CD4-positive, alpha-beta T cell treated with Interleukin-4 for 1 hour (primary cell): ENCODE measurements at places on chromosomes 1 and 21.
A peak's percentile ranks its signal among the peaks of the same experiment; 100 is the strongest.

DNA sequence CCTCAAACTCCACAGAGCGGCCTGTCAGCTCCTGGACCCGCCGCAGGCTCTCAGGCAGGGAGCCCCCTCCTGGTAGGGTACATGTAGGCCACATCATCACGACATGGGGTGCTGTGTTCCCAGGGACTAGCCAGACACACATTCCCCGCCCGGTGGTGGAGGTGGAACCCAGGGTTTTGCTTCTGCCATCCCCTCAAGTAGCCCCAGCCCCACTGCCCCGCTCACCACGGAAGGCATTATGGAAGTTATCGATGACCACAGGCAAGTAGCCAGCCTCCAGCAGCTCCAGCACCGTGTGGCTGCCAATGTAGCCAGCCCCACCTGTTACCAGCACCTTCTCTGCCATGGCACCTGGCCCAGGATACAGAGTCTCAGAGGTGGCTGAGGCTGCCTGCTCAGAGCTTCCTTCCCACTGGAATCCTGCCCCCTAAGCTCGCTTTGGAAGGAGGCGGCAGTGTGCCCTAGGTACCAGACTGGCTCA, 1.9 kb downstream of the GALE start:
- no peak for DNase-seq

DNA sequence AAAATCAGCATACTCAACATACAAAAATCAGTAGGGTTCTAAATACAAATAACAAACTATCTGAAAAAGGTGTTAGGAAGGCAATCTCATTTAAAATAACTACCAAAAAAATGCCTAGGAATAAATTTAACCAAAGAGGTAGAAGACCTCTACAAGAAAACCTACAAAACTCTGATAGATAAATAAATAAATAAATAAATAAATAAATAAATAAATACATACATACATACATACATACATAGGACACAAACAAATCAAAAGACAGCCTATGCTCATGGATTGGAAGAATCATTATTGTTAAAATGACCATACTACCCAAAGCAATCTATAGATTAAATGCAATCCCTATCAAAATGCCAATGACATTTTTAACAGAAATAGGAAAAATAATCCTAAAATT, 194.7 kb downstream of the BARHL2 start:
- no peak for DNase-seq

- DNase-seq, result no peak
Observed at GRCh38 chr1:200904772-200905171, 10.1 kb downstream of the INAVA start.

GRCh38 chr1:3978196-3978989, 78.3 kb upstream of the C1orf174 start:
- no peak for DNase-seq

GRCh38 chr1:9721606-9722377, 70.3 kb downstream of the PIK3CD start:
- DNase-seq, result peak; percentile 80

- DNase-seq, result peak; percentile 57
Observed at GRCh38 chr1:154608397-154609270, 648 bp upstream of the ADAR start.

- no peak for DNase-seq
Observed at GRCh38 chr1:77467741-77468140, 185.9 kb downstream of the AK5 start.

GRCh38 chr21:40852563-40852962, 5.6 kb upstream of the DSCAM start:
- no peak for DNase-seq

- DNase-seq, result no peak
Observed at GRCh38 chr1:86822459-86822858, 91.5 kb downstream of the SELENOF start.

DNA sequence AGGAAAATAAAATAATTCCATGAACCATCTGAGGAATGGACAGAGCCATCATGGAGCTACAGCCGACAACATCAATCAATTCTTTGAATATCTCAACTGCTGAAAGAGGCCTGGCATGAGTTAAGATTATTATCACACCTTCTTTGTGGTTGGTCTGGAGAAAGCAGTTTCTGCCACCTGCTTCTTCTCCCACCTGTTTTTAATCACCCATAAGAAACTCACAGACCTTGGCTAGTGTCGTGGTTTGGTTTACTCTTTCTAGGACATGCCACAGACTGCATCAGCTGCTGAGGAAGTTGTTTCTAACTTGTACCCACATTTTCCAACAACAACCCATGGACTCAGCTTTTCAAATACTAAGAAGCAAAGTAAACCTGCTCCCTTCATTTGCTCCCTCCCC, 65.6 kb downstream of the NTPCR start:
- DNase-seq, result no peak

- no peak for DNase-seq
Observed at GRCh38 chr21:20545454-20545853, 452.8 kb upstream of the NCAM2 start.

DNA sequence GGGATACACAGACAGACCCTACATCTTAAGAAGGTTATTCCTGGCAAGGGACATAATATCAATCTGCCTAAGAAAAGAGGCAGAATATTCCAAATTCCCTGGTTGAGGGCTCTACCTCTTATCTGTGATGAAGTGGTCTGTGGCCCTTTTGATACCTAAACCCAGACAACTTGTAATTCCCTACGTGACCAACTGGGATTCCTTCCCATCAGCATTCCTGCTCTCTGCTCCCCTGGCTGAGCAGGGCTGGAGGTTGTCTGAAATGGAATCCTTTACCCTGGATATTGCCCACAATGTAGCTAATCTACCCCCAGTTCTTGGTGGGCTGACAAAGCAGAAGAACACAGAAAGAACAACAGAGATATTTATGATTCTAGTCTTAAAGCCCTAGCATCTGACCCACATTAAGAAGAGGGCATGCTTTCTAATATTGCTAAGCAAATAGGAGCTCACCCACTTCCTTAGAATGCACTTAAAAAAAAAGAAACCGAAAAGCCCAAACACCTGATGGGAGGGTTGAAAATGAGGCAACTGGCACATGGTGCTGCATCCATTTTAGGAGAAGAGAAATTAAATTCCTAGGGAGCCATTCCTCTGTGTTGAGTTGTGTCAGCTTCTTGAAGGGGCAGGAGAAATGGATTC, 36.8 kb downstream of the GADD45A start:
- DNase-seq, result no peak

DNA sequence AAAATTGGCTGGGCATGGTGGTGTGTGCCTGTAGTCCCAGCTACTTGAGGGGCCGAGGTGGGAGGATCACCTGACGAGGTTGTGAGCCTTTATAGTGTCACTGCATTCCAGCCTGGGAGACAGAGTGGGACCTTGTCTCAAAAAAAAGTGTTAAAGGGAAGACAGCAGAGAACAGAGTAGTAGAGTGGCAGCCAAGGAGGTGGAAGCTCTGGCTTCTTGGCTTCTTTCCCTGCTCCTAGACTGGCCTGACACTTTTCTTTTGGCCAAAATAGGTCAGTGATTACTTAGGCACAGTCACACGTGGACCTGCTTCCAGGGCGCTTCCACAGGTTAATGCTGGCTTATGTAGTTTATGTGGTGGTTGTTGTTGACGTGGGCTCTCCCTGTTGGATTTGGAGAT, 3.2 kb downstream of the DIP2A start:
- no peak for DNase-seq

- no peak for DNase-seq
Observed at GRCh38 chr1:8154621-8155052, 128.5 kb upstream of the ERRFI1 start.

- no peak for DNase-seq
Observed at GRCh38 chr1:220497220-220497947, 30.6 kb upstream of the MARK1 start.

DNA sequence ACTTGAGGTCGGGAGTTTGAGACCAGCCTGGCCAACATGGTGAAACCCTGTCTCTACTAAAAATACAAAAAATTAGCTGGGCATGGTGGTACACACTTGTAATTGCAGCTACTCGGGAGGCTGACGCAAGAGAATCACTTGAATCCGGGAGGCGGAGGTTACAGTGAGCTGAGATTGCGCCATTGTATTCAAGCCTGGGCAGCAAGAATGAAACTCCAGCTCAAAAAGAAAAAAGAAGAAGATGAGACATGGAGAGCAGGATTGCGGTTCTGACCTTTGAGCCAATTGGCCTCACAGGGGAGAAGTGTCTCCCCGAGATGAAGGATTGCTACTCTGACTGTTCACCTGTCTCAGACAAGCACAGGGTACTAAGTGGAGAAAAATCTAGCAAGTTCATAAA, 6.6 kb downstream of the SCCPDH start:
- peak; percentile 16 for DNase-seq

DNA sequence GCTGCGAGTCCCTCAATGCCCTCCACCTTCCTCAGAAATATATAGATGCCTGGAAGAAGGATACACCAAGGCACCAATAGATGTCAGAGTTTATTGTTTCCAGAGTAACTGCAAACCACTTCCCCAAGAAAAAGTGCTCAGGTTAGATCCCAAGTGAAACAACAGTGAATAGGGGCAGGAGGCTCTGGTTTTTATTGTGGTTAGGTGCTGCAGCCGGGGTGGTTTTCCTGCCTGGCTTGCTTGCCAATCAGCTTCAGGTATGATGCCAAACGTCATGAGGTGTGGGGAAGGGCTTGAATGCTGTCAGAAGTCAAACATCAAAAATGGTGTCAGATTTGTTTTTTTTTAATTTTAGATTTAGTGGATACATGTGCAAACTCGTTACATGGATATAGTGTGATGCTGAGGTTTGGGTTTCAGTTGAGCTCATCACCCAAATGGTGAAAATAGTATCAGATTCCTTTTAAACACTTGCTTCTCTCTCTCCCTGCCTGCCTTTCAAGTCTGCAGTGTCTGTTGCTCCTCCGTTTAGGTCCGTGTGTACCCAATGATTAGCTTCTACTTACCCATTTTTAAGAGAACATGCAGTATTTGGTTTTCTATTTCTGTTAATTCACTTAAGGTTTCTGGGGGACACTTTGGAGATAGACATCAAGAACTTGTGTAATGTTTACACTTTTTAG, 1317.0 kb downstream of the MRPL39 start:
- peak; percentile 41 for DNase-seq

DNA sequence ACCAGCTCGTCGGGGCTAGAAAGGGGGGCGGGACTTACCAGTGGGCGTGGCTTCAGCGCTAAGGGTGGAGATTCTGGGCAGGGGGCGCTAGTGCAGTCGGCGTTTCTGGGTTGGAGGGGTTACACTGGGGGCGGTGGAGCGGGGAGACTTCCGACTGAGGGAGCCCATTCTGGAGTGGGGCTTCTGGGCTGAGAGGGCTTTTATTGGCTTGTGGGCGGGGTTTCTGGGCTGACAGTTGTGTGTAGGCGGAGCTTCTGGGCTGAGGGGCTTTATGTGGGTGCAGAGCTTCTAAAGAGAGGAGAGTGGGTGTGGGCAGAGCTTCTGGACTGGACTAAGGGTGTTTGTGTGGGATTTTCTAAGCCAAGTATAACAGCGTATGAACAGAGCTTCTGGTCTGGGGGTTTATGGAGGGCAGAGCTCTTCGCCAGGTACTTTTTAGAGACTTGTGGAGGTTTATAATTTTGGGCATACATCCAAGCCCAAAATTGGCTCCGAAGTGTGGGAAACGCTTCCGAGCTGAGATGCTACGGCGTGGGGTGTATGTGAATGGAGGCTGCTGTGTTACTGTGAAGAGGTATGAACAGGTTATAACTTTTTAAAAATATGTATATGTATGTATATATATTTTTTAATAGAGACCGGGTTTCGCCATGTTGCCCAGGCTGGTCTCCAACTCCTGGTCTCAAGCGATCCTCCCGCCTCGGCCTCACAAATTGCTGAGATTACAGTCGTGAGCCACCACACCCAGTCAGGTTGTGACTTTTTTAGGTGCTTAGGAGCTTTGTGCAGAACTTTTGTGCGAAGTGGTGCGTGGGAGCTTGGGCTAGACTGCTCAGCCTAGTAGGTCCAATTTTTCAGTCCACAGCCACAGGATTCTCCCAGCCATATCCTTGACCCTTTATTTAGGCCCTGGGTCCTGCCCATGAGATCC, 825 bp downstream of the TMEM39B start:
- no peak for DNase-seq

- DNase-seq, result no peak
Observed at GRCh38 chr1:191876631-191877030, 281.6 kb upstream of the RGS18 start.

- DNase-seq, result no peak
Observed at GRCh38 chr21:34094949-34095348, 21.6 kb downstream of the MRPS6 start.

- DNase-seq, result no peak
Observed at GRCh38 chr21:45741691-45742090, 98.2 kb downstream of the PCBP3 start.

- DNase-seq, result no peak
Observed at GRCh38 chr1:236051242-236051791, 13.6 kb downstream of the NID1 start.

GRCh38 chr1:94926915-94927404, at the start of gene CNN3:
Gene CNN3 (minus strand): TSS chr1:94927110. CDS start chr1:94926894, 216 bp downstream.
- peak; percentile 65 for DNase-seq

DNA sequence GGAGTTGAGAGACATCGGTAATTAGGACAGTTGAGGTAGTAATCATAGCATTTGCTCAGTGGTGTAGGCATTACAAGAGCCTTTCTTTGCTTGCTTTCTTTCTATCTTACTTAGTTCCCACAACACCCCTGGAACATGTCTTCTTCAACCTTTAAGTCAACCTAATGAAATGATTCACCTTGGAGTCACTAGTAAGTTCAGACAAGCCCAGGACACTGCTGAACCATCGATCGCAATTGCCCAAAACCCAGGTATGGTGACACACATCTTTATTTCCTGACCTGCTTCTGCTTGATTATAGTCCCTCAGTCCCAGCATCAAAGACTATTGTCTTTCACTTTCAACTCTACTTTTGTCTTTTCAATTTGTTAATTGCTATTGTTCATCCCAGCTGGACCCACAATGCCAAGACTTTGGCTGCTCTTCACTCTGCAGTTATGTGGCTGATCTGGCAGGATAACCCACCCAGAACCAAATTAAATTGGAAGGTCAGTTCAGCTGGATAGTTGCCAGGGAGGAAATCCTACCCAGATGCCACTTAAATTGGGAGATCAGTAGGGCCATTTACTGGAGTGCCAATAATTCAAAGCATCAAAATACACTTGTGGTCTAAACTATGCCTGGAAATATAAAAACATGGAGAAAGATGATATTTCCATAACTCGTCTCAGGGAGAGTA, 272.9 kb downstream of the RWDD3 start:
- no peak for DNase-seq

DNA sequence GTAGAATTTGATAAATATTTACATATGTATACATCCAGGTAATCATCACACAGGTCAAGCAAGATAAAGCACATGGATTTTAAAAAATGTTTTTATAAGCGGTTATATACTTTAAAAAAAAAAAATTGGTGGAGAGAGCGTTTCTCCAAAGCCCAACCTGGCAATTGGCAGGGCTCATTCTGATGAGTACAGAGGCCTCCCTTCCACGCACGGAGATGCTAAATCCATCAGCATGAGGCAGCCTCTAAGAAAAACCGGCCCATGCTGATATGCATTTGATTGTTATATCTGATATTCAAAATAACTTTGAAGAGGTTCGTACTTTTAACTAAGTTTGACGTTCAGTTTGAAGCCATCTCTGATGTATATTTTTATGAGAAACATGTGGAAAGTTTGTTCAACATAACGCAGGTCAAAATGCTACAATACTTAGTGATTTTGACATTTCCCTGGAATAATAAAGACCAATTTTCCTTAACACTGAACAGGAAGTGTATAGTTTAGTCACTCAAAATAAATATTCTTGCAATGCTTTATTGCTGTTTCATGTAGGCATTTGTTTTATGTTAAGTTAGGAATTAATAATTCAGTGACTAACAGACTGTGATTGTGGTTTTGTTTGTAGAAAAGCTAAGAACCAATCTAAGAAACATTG, 151.7 kb downstream of the NR5A2 start:
- DNase-seq, result no peak
